ENCODE measurements at places on chromosomes 4 and X.

DNA sequence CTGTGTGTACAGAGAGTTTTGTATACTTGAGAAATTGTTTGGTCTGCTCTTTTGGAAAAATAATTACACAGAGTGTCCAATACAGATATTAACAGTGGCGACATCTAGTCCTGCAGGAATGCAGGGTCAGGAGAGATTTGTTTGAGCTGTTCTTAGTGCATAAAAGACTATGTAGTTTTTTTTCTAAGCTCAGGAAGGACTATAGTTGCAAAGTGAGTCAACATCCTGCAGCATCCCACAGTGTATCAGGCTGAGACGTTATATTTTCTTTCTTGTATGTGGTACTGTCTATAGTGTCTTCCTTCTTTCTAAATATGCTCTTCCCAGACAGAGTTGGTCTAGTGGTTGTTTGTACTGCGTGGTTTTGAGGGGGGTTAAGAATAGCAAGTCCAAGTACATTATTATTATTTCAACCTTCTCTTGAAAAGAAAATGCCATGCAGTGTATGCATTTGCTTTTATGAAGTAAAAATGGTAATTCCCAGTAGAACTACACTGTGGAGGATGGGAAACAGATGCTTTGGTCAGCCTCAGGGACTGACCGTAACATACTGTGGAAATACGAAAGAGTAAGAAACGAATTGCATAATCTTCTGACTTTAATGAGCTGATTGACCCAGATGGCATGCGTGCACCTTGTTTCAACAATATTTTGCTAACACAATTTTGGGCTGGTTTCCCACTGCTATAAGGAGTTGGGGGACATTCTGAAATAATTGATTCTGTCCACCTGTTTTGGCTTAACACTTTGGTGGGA lies 67.4 kb downstream of the DMP1 start:
- DNase-seq = no peak

- no peak for DNase-seq
Observed at GRCh38 chrX:133654811-133655210, 239.5 kb upstream of the GPC4 start.

GRCh38 chrX:13891377-13892140 lies 74.7 kb upstream of the GPM6B start:
- no peak for DNase-seq

GRCh38 chr4:2964706-2965258 lies 1.4 kb downstream of the GRK4 start:
- no peak for DNase-seq

DNA sequence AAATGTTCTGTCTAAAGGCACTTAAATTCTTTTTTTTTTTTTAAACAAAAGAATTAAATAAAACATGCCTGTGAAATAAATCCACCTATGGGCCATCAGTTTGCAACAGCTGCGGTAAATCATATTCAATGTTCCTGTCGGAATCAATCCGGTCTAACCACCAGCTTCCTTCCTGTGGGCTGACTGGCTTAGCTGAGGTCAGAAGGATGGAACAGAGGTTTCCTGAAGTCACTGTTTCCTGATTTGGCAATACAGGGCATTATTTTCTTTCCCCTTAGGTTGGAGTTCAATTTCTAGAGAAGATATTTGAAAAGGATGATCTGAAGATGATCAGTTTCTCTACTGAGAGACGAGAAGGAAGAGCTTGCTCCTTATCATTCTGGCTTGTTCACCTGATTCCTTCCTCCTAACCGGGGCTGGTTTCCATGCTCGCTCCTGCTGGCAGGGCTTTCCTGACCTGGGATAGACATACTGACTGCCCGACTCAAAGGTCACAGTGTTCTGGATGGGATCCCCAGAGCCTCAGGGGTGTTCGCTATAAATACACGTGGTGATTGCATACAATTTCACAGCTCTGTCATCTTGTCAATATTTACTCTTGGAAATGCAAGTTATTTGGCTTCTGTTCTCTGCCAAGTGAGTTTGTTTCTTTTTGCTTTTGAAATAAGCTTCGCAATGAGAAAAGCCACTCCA lies 21.7 kb downstream of the PDLIM3 start:
- DNase-seq = no peak
